ENCODE measurements at places on chromosomes 4 and X.

- DNase-seq, result no peak
Measured at GRCh38 chrX:17078031-17078720, 131.7 kb downstream of the REPS2 start.

- peak; percentile 25 for DNase-seq
Measured at GRCh38 chr4:161252520-161253141, 911.2 kb downstream of the FSTL5 start.

DNA sequence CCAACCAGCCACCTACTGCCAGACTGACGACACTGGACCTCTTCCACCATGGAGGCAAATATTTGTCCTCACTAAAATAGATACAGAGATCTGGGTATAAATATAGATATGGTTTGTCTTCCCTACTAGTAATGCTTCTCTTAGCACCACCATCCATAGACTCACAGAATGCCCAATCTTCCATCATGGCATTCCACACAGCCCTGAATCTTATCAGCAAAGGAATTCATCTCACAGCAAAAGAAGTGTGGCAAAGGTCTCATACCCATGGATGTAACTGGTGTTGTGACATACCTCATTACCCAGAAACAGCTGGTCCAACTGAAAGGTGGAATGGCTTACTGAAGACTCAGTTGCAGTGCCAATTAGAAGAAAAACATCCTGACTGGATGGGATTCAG is 47.2 kb upstream of the HS6ST2 start:
- DNase-seq, result no peak

DNA sequence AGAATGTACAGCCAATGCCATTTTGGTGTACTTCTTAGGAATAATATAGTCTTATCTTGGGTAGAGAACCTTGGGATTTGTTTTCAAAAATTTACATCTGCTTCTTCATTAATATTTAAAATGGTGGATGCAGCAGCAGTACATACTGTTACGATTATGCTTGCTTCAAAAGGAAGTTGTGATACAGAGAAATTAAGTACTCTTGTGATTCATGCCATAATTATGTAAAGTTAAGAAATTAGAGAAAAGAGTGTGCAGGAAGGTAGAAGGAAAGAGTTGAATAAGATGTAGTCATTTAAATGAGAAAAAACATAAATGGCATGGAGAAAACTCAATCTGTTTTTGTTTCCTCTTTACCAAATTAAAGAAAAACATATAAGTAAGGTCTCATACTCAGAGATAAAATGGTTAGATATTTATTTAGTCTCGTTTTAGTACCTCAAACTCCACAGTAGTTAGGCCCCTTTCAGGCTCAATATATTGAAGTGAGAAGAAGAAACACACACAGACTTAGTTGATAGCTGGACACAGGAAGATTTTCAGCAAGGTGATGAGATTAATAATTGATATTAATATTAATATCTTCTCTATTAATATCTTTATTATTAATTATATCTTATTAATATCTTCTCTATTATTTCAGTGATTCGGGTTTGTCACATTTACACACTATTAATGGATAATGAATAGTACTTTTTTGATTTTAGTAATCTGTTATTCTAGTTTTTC is 70.1 kb upstream of the HPGD start:
- no peak for DNase-seq

DNA sequence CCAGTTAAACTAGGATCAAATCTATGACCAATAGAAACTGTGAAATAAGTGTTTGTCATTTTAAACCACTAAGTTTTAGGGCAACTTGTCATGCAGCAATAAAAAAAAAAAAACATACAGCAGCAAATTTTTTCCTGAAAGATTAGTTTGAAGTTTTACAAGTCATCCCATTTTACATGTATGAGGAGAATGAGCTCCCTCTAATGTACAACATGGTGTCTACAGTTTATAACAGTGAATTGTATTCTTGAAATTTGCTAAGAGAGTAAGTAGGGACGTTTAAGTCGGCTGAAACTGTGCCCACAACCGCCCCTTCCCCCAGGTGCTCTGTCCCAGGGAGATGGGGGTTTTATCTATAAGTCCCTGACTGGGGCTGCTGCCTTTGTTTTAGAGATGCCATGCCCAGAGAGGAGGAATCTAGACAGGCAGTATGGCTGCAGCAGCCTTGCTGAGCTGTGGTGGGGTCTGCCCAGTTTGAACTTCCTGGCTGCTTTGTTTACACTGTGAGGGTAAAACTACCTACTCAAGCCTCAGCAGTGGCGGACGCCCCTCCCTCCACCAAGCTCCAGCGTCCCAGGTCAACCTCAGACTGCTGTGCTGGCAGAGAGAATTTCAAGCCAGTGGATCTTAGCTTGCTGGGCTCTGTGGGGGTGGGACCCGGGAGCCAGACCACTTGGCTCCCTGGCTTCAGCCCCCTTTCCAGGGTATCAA is 499.3 kb upstream of the CT83 start:
- no peak for DNase-seq

Data from common myeloid progenitor, CD34-positive (primary cell).